ENCODE measurements at places on chromosomes 16 and 17. TPM values are rescaled to one million over a fixed set of nuclear protein-coding genes. Genes with fewer than 3 reads are reported as not detected.

TPSD1 gene
- not detected for total RNA-seq

MT1H gene
- total RNA-seq = 1.6 TPM

TMEM88 gene
- total RNA-seq = 16.0 TPM

PYY gene
- not detected for total RNA-seq

C17orf107 gene
- 2.9 TPM for total RNA-seq

TMEM100 gene
- 6.7 TPM for total RNA-seq

GAST gene
- total RNA-seq = not detected

BCL6B gene
- total RNA-seq = 31.4 TPM

GRCh38 chr16:78244131-78244895 is 144.9 kb downstream of the WWOX start:
- no peak for DNase-seq
- H3K27ac ChIP-seq = no peak overlapping the region
- no peaks in the 10 kb centered on the region for H3K4me1 ChIP-seq
- no peak overlapping the region for H3K4me3 ChIP-seq
- H3K27me3 ChIP-seq = no peaks in the 10 kb centered on the region

- DNase-seq = no peak
- no peak within 1 kb of the TSS for H3K27ac ChIP-seq
- no peak within 1 kb of the TSS for H3K4me3 ChIP-seq
- H3K36me3 ChIP-seq = no peaks in the 10 kb centered on the region
- no peaks in the 10 kb centered on the region for H3K4me1 ChIP-seq
Measured at GRCh38 chr17:19747829-19748806, at the start of gene ALDH3A1. Gene ALDH3A1, minus strand, starts transcription at chr17:19748298. Its CDS starts 3,169 bp downstream, at chr17:19745129.

GRCh38 chr17:37106049-37106448 is 157.3 kb downstream of the AATF start:
- no peak overlapping the region for H3K27ac ChIP-seq
- no peaks in the 10 kb centered on the region for H3K4me1 ChIP-seq
- no peak overlapping the region for H3K4me3 ChIP-seq
- no peaks in the 10 kb centered on the region for H3K27me3 ChIP-seq
- DNase-seq = no peak
- peaks cover 6% of the 10 kb centered on the region for H3K36me3 ChIP-seq

DNA sequence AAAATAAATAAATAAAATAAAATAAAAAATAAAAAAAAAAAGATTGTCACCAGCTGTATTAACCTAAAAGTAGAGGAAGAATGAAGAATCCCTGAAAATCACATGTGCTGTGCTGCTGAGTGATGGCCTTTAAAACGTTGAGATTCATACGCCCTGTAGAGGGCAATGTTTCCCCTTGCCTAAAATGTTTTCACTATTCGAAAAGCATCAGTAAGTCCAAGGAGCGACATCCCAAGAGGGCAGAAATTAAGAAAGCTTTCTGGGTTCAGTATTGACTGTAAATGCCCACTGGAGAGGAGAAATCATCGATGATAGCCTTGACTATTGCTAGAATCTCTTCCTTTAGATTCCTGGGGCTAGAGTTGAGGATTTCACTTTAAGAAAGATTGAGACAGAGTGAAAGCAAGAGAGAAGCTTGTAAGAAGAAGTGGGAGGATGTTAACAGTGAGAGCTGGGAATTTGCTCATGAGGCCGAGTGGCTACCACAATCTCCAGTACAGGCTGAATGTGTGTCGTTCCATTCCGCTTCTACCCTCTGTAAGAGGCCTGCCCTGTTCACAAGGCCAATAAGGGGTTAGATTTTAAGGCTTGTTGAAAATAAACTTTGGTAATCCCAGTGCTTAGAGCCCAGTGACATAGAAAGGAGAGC is 170.8 kb upstream of the FAM20A start:
- no peaks in the 10 kb centered on the region for H3K36me3 ChIP-seq
- DNase-seq = no peak
- H3K4me1 ChIP-seq = no peaks in the 10 kb centered on the region
- peak overlapping the region; percentile 84 for H3K4me3 ChIP-seq
- H3K27me3 ChIP-seq = no peaks in the 10 kb centered on the region

DNA sequence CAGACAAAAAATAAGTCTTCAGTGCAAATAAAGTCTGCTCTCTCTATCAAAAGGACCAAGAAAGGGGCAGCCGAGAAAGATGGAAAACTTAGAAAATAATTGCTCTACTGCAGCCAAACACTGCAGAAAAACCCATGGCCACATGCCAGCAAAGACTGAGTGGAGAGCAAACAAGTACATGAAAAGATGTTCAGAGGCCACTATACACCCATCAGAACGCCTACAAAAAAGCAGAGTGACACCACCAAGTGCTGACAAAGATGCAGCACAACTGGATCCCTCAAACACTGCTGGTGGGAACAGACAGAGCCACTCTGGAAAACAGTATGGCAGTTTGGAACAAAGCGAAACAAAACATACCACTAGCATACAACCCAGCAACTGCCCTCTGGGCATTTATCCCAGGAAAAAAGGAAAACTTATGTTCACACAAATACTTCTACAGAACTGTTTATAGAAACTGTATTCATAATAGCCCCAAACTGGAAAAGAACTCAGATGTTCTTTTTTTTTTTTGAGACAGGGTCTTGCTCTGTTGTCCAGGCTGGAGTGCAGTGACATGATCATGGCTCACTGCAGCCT is 36.7 kb downstream of the KIAA0753 start:
- H3K4me3 ChIP-seq = no peak overlapping the region
- H3K27ac ChIP-seq = no peak overlapping the region
- no peak for DNase-seq
- H3K4me1 ChIP-seq = no peaks in the 10 kb centered on the region
- H3K36me3 ChIP-seq = peaks cover 4% of the 10 kb centered on the region

GRCh38 chr17:77352441-77352840 is 211.7 kb downstream of the SEC14L1 start:
- H3K4me1 ChIP-seq = no peaks in the 10 kb centered on the region
- no peak overlapping the region for H3K4me3 ChIP-seq
- no peak for DNase-seq
- H3K27ac ChIP-seq = no peak overlapping the region
- H3K36me3 ChIP-seq = no peaks in the 10 kb centered on the region

GRCh38 chr17:36999471-36999870 is 50.7 kb downstream of the AATF start:
- no peak for DNase-seq
- H3K27ac ChIP-seq = no peak overlapping the region
- no peak overlapping the region for H3K4me3 ChIP-seq
- H3K36me3 ChIP-seq = peaks cover 3% of the 10 kb centered on the region

DNA sequence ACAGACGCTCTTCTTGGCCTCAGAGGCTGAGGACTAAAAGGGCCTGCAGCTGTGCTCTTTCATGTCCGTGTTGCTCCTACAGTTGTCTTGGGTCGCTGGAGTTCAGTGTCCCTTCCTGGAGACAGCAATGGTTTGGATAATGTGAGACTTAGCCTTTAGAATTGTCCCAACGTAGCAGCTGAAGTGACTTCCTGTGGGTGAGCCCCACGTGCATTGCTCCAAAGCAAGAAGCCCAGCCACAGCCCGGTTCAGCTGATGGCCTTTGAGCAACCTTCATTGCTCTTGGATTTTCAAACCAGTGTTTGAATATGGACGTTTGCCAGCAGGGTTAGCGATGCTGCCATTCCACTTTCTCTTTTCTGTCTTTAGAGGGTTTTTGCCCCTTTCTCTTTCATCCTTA is 19.7 kb downstream of the TMEM11 start:
- H3K36me3 ChIP-seq = peaks cover 7% of the 10 kb centered on the region
- H3K27me3 ChIP-seq = no peaks in the 10 kb centered on the region
- no peaks in the 10 kb centered on the region for H3K4me1 ChIP-seq
- DNase-seq = no peak

DNA sequence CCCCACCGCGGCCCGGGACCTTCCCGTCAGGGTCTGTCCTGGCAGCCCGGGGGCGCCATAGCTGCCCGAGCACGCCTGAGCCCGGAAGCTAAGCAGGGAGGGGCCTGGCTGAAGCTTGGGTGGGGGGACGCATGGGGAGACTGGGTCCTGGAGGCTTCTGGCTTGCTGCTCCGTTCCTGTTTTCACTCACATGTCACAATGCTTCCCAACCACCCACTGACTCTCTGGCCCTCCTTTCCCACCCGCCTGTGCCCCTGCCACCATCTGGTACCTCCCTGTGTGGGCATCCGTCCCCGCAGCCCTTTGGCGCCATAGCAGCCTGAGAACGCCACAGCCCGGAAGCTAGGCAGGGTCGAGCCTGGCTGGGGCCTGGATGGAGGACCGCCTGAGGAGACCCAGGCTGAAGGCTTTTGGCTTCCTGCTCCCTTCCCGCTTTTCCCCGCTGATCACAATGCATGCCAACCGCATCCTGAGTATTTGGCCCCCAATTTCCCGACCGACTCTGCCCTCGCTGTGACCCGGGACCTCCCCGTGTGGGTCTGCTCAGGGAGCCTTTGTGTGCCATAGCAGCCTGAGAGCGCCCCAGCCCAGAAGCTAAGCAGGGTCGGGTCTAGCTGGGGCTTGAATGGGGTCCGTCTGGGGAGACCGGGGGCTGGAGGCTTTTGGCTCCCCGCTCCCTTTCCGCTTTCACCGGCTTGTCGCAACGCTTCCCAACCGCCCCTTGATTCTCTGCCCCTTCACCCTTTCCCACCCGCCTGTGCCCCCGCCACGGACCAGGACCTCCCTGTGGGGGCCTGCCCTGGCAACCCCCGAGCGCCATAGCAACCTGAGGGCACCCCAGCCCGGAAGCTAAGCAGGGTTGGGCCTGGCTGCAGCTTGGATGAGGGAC is 2290.1 kb downstream of the TP53TG3F start:
- H3K36me3 ChIP-seq = no peaks in the 10 kb centered on the region
- H3K4me3 ChIP-seq = no peak overlapping the region
- no peaks in the 10 kb centered on the region for H3K27me3 ChIP-seq
- H3K4me1 ChIP-seq = no peaks in the 10 kb centered on the region

- no peak overlapping the region for H3K4me3 ChIP-seq
- no peak overlapping the region for H3K27ac ChIP-seq
- no peaks in the 10 kb centered on the region for H3K36me3 ChIP-seq
- DNase-seq = no peak
Measured at GRCh38 chr17:61209106-61209439, 190.6 kb upstream of the TBX2 start.
